ENCODE measurements at places on chromosomes 4 and X. TPM values are rescaled to one million over a fixed set of nuclear protein-coding genes. Genes with fewer than 3 reads are reported as not detected.

Gene PRKG2
- total RNA-seq = 0.36 TPM

Gene ADH1C
- total RNA-seq = 0.23 TPM

Gene RPL36A
- 381 TPM for total RNA-seq

Gene GEMIN8
- 20.1 TPM for total RNA-seq

Gene RNF175
- total RNA-seq = not detected

Gene SSX1
- not detected for total RNA-seq

Gene NOX1
- total RNA-seq = not detected

Gene NUDT6
- total RNA-seq = 3.2 TPM

Gene DRD5
- not detected for total RNA-seq

Gene AADAT
- total RNA-seq = 2.8 TPM

Gene FATE1
- total RNA-seq = not detected

Gene ASMT
- total RNA-seq = 0.07 TPM

Gene ZNF674
- 8.1 TPM for total RNA-seq

Gene SULT1E1
- 10.7 TPM for total RNA-seq

Gene TLR6
- 0.50 TPM for total RNA-seq

All from smooth muscle cell of the pulmonary artery (primary cell).